ENCODE measurements at places on chromosomes 5 and 9.

DNA sequence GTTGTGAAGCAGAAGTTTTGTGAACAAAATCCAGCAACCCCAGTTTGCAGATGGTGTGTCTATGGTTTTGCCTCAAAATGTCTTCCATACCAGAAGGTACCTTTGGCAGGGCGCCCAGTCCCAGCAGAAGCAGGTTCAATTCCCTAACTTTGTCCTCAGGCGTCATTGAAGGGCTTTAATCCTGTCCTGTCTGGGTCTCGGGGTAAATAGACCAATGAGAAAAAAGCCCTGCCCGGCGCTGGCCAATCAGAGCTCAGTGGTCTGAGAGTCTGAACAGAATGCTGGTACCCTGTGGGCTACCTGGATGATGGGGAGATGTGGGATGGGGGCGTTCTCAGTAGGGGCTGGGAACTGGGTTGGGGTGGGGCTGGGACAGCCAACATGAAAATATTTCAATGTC, 6.2 kb upstream of the ST6GALNAC4 start:
- DNase-seq, result no peak

DNA sequence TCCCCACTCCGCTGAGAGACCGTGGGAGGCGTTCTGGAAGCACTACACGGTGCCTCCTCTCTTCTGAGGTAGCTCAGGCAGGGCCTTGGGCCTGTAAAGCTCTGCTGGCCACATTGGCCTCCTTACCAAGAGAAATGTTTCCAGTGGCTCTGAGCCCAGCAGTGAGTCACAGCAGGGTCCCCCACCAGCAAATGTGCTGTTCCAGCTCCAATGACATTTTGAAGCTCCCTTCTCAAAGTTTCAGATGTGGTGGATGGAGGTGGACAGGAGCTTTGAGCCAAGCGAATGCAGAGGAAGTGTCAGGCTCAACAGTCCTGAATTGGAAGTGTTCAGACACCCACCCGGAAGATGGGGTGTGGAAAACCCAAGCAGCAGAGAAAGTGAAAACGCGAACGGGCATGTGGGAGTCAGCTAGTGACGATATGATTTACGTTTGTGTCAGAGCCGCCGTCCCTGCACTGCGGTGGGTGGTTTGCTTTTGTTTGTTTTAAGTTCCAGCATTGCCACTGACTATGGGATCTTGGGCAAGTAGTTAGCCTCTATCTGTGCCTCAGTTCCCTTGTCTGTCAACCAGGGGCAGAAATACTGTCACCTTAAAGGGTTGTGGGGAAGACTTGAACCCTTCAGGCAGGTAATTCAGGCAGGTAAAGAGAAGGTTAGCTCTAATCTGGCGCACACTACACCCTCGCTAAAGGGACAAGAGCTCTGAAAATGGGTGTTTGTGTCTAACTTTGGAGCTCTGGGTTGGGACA, 38.2 kb downstream of the C5orf15 start:
- peak; percentile 32 for DNase-seq

DNA sequence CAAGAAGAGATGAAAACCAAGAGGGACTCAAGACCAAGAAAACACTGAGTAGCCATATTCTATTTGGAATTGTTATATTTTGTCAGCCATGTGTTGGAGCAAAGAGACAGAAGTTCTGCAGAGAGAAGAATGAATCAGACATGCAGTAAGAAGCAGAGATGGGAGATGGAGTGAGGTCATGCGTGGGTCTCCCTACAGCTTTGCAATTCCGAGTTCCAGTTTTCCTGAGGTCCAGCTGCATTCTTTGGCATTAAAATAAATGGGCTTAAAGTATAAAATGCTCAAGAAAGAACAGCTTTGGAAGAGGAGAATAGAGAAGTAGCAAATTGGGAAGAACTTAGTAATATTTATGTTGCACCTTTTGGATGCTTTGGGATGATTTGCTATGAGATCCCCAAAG, 361.6 kb downstream of the NPR3 start:
- DNase-seq, result no peak

DNA sequence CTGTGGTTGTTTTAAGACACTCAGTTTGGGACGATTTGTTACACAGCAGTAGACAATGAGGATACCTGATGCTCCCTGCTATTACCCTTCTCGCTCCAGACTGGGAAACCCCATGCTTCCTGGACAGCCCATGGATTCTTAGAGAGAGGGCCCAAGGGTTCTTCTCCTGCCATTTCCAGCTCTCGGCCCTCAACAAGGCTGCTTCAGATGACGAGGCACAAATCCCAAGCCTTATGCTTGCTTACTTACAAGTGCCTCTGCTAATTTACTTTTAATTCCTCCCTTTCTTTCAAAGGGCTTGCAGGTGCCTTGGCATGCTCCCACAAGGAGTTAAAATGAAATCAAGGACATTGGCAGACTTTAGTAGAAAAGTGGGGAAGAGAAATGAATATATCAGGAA, 79.4 kb downstream of the GADD45G start:
- no peak for DNase-seq

- DNase-seq, result peak; percentile 57
Observed at GRCh38 chr9:131407717-131408195, 13.9 kb downstream of the PRRC2B start.

GRCh38 chr9:89722712-89723111, 117.9 kb downstream of the GADD45G start:
- no peak for DNase-seq

- no peak for DNase-seq
Observed at GRCh38 chr5:172008111-172008455, 1.6 kb upstream of the FBXW11 start.

DNA sequence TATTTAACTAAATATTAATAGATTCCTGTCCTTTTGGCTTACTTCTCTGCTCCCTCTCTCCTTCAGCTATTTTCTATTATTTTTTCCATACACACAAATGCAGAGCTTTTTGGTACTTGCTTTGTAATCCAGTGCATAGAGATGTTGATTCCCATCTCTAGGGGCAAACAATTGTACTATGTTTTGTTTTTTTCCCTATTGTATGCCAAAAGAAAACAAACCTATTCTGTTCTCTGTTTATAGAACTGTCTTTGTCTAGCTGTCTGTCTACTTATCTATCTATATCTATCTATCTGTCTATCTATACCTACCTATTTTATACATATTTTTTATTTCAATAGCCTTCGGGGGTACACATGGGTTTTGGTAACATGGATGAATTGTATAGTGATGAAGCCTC, 121.6 kb upstream of the LIFR start:
- no peak for DNase-seq

GRCh38 chr5:131627207-131627865, 7.7 kb downstream of the RAPGEF6 start:
- DNase-seq, result no peak

DNA sequence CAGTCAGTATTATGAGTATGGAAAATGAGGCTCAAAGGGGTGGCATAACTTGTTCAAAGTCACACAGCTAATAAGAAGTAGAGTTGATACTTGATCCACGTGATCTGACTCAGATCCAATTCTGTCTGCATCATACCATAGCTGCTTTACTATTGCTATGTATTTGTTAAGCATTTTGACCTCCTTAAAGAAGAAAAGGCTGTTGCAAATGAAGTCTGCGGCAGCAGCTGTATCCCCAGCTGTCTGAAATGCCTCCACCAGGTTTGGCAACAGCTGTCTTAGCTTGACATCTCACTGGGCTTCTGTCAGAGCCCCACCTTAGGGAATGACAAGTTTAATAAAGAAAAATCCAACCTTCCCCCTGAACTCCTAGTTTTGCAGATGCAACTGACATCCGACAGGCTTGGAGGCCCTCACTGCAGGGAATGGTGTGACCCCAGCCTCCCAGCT, 75.6 kb upstream of the SLC44A1 start:
- DNase-seq, result no peak

DNA sequence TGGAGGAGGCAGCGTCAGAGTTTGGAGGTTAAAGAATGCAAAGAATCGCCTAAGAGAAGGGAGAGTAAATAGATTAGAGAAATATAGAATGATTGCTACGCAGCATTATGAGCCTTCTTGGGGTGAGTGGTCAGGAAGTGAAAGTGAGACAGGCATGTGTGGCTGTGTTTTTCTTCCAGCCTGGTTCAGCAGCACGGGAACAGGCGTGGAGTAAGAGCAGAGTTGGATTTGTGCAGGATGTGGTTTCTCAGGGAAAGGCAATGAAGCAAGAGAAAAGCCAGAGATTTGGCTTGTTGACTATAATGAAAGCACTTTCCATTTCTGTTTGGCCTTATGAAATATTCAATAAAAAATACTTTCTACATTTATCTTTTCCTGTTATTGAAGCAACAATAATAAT, 34.3 kb upstream of the FRMD3 start:
- no peak for DNase-seq

DNA sequence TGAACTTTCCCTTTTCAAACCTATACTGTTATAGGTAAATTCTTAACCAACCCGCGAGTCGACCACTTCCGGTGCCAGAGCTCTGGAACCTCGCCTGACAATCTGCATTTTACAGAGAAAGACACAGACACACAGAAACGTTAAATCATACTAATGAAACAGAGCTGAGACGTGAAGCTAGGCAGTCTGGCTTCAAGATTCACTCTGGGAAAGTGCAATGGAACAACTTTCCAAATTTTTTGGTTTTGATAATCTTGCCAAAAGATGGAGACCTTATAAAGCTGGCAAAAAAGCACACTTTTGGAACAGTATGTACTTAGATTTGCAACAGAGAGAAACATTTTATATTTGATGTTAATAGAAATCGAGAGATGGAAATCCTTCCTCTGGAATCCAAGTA, 15.9 kb upstream of the WNT8A start:
- DNase-seq, result no peak
